ENCODE measurements at places on chromosomes 1 and 21.

DNA sequence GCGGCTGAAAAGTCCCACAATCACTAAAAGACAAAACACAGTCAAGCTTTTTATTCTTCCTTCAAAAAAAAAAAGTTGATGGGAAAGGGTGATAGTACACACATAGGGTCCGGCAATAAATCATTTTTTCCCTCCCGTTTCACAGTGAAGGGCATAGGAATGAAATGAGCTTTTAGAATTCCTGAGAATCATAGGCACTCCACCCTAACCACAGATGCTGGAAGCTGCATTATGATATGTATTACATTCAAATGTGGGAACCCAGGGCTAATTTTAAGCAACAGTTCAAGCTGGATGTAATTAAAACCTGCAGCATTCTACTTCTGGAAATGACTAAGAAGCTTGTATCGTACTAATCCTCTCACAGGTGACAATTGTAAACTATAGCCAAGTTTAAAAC lies 75.7 kb upstream of the KCNJ15 start:
- DNase-seq: no peak

DNA sequence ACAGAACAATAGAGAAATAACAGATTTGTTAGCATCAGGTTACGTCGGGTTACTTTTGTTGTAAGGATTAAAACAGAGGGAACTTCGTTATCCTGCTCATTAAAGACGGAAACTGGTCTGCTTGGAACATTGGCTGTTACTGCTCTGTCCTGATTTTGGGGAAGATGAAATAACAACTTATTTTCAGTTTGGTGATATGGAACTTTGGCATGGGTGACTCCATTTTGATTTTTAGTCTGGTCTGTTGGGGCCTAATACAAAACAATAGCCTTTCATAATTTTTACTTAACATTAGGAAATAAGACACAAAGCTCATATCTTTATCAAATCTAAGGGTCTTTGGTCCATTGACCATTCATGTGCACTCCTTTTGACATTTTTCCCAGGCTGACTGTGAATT lies 220.5 kb upstream of the DUSP10 start:
- no peak for DNase-seq

GRCh38 chr21:46097336-46098293 lies at the start of gene COL6A2:
Gene COL6A2 (plus strand): TSS chr21:46098112.
- DNase-seq: no peak

GRCh38 chr1:46489169-46489637 lies 433 bp upstream of the DMBX1 start:
- DNase-seq: no peak

All from AG04449 (cell line).